ENCODE measurements at places on chromosomes 11 and 22.
A peak's percentile ranks its signal among the peaks of the same experiment; 100 is the strongest.

GRCh38 chr22:49674479-49675050 lies 153.1 kb downstream of the BRD1 start:
- DNase-seq, result no peak

DNA sequence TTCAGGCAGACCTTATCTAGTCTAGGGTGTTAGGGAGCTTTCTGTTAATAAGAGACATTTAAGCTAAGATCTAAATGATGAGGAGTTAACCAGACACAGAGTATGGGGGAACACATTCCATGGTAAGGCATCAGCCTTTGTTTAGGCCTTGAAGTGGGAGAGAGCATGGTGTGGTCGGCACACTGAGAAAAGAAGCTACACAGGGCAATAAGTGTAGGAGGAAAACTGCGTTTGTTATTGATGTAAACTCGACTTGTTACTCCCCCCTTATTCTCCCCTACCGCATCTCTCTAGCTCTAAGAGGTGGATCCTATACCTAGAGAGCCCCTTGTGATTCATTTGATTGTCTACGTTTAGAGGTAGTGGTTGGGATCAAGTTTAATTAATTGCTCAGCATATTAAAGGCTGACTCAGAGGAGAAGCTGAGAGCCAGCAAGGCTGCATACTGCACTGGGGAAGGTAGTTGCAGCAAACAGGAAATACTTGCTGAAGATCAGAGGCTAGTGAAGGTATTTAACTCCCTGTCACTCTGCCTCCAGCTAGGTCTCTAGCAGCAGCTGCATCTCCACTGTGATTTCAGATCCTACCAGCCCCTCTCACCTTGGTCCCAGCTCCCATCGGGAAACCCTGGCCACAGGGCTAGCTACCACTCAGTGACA lies 86.8 kb upstream of the TEAD1 start:
- no peak for DNase-seq

DNA sequence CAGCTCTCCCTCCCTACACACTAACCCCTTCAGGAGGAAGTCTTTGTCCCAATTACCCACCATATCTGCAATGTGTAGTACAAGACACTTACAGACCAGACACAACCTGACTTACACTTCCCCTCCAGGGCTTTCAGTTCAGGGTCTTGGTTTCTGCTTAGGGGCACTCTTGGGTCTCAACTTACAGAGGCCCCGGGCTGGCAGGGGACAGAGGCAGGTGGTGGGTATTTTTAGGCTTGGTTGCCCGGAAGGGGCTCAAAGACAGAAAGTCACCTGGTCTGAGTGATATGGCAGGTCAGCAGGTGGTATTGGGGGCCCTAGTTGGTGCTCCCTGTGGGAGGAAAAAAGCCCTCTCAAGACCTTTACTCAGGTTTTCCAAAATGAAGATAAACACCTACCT lies 3.4 kb upstream of the TMEM184B start:
- DNase-seq, result no peak

GRCh38 chr22:49019737-49020713 lies 807.6 kb downstream of the BRD1 start:
- no peak for DNase-seq

DNA sequence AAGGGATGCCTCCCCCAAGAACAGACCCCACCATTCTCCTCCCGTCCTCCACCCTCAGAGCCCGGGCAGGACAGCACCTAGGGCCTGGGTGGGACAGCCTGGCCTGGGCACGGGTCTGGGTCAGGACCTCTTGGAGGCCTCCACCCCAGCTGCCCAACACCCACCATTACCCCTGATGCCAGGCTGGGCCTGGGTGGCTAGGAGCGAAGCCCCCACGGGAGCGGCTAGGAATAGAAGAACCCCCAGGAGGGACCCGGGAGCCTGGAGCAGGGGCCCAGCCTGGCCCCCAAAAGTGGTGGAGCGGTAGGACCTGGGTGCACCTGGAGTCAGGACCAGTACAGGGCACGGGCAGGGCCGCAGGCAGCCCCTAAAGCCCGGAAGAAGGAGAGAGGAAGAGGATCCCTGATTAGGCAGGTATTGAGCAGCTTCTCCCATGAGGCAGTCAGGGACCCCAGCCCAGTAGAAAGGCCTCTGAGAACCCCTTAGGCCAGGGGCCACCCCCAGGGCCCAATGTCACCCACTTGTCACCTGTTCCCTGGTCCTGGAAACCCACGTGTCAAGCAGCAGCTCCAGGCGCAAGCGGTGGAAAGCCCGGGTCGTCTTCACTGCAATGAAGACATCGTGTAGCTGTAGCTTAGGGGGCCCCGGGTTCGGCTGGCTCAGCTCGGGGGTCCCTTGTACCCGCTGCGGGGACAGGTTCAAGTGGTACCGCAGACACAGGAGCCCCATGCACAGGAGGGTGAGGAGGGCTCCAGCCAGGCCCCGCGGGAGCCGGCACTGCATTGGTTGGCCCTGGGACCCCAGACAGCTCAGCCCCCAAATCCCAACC lies 575 bp downstream of the MFNG start:
- peak; percentile 3 for DNase-seq

DNA sequence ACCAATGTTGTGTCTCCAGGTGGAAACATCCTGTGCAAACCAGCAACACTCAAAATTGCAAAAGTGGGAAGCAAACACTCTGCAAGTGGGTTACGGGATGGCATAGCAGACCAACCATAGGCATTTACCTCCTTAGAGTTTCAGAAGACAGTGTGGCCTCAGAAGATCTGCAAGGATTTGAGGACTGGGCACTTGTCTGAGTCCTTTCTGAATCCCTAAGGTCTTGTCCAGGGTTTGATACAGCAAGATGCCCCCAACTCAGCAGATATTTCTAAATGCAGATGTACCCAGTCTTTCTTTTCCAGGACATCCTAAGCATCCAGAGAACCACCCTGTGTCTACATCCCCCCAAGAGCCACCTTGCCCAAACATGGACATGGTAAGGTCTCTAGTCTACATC lies 51.7 kb upstream of the SHANK2 start:
- no peak for DNase-seq

DNA sequence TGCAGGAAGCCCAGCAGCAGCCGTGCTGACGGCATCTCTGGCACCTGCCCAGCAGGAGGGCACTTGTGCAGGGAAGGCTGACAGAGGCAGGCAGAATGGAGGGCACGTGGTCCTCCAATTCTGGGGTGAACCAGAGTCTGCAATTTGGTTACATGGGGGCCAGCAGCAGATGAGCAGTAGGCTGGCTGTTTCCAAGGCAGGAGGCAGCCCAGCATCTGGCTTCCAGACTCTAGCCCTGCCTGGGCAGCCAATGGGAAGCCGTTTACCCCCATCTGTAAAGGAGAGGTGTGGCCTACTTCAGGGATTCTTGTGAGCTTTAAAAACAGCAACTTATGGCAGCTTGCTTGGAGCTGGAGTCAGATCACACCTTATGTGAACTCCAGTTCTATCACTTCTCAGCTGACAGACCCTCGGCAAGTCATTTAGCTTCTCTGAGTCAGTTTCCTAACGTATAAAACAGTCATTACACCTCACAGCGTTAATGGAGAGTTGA lies 27.9 kb upstream of the RASL10A start:
- DNase-seq, result no peak

- DNase-seq, result no peak
Measured at GRCh38 chr11:64817476-64817875, 7.1 kb upstream of the MEN1 start.

- DNase-seq, result no peak
Measured at GRCh38 chr11:58923300-58923788, 15.9 kb upstream of the GLYATL1 start.

DNA sequence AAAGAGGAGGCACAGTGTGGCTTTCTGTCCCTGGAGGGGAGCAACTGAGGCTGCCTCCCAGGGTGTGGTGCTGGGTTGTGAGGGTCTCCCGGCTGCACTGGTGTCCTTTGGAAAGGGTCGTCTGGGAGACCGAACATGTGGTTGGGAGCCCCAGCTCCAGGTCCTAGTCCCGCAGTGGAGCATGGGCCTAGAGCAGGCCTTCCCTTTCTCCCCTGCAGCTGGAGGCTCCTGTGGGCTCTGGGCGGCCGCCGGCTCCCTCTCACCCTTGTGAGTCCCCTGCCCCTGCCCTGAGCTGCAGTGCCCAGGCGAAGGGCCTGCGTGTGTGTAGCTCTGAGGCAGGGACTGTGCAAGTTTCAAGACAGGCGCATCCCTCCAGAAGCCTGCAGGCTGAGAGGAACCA lies 1492.7 kb downstream of the BRD1 start:
- DNase-seq, result no peak

GRCh38 chr11:117090111-117090706 lies 8.0 kb downstream of the SIK3 start:
- no peak for DNase-seq

GRCh38 chr22:46809153-46809885 lies 46.9 kb downstream of the TBC1D22A start:
- no peak for DNase-seq

GRCh38 chr22:46148336-46148735 lies 2.0 kb upstream of the PPARA start:
- DNase-seq, result no peak

GRCh38 chr11:104343578-104343977 lies 179.6 kb upstream of the PDGFD start:
- no peak for DNase-seq

GRCh38 chr22:41940832-41941765 lies 5.9 kb downstream of the CENPM start:
- peak; percentile 78 for DNase-seq
